ENCODE measurements at places on chromosomes 12 and 14.

- no peak for DNase-seq
These were observed 17.1 kb upstream of the OR4K17 start for GRCh38 chr14:20093442-20093841.

DNA sequence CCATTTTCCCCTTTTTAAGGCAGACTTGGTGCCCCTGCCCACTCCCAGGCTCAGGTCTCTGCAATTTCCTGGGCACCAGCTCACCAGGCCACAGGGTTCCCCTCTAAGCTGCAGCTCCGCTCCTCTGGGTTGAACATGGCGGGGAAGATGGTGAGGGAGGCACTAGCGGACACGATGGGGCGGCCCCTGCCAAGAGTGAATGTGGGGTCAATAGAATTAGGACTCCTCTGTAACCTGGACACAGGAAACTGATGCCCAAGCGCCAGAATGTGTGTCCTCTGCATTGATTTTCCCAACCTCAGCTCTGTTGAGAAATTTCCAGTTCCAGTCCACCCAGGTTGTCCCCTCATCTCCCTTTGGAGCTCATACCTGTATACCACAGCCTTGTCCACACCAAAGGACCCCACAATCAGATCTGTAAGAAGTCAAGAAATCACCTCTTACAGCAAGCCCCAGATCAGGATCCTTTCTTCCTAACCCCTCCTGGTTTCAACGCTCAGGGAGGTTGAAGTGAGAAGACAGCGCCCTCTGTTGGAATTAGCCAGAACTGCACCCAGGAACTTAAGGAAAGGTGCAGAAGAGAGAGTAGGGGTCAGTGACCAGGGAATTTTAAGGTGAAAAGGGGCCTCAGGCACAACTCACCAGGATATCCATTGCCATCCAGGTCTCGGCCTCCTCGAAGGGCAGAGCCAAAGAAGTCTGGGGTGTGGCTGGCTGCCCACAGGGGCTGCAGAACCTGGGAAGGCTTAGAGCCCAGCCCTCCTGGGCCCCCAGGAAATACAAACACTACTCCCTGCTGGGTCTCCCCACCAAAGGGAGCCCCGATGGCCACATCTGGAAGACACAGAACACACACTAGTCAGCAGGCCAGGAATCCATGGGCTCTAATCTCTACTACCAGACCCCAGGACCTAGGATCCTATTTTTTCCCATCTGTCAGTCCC, 14.7 kb downstream of the ITGA5 start:
- DNase-seq: no peak

DNA sequence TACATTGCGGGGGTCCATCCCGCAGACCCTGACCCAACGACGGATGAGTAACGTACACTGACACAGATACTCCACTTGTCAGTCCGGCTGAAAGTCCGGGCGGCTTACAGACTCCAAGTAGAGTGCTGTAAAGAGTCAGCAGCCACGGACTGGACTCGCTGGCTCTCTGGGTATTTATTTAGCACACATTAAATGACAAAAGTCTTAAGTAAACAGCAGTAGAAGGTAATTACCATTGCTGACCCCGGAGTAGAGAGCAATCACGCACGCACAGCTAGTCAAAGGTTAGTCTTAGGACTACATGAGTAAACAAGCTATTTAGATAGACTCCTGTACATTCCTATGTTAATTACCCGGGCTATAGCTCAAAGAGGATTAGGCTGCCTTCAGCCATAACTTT, 780.9 kb downstream of the RPS29 start:
- no peak for DNase-seq

- no peak for DNase-seq
These were observed 113.0 kb downstream of the SEC23A start for GRCh38 chr14:38989922-38990546.

- DNase-seq: no peak
These were observed 6.3 kb upstream of the MLXIP start for GRCh38 chr12:122072031-122072970.

DNA sequence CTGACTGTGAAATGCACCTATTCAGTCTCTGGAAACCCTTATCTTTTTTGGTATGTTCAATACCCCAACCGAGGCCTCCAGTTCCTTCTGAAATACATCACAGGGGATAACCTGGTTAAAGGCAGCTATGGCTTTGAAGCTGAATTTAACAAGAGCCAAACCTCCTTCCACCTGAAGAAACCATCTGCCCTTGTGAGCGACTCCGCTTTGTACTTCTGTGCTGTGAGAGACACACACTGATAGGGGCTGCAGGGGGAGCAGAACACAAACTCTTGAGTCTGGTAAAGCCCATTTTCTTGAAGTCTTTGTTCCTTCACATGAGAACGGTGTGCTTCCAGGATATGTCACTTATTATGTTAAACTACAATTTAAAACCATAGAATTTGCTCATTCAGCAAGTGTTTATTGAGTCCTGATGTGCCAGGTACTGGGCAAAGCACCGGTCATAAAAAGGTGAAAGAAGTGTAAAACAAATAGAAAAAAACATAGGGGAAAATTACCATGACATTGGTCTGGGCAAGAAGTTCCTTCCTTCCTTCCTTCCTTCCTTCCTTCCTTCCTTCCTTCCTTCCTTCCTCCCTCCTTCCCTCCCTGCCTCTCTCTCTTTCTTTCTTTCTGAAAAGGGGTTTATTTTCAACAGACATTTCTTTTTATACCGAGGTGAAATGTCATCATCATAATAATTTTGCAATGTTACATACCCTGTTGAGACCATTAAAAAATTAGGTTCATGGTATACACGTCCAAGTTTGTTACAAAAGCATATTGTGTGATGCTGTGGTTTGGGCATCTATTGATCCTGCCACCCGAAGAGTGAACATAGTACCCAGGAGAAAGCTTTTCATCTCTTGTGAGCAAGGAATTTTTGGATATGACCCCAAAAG, 50.7 kb upstream of the OR4E1 start:
- no peak for DNase-seq

- no peak for DNase-seq
These were observed 20.2 kb upstream of the FAM234B start for GRCh38 chr12:13023811-13024530.

DNA sequence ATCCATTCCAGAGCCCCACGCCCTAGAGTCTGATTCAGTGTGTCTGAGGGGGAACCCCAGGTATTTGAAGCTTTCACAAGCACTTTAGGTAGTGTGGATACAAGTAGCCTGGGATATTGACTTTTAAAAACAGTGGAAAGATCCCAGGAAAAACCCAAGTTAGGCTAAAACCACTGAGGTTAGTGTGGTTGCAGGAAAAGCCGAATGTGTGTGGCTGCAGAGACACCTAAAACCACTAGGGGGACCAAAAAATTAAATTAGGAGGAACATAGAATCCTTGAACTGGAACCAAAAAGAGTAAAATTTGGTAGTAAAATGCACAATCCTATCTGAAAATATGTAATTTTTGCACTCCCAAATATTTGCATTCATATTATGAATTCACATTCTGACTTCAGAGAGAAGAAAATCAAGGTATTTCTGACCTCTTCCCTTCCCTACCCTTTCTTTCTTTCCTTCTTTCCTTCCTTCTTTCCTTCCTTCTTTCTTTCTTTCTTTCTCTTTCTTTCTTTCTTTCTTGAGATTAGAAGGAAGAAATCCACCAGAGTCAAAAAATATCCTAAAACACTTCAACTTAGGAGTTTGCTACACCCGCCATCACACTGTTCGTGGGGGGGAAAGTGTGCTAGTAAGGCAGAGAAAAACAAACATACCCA, 37.8 kb downstream of the SLCO1A2 start:
- DNase-seq: no peak
